ENCODE measurements at places on chromosomes 3 and 15.

- no peak for DNase-seq
Measured at GRCh38 chr3:188299068-188299467, 145.1 kb downstream of the LPP start.

- DNase-seq, result no peak
Measured at GRCh38 chr3:64460141-64460730, 227.6 kb downstream of the ADAMTS9 start.

GRCh38 chr3:43378066-43378935 lies 92.0 kb downstream of the SNRK start:
- DNase-seq, result peak; percentile 59

DNA sequence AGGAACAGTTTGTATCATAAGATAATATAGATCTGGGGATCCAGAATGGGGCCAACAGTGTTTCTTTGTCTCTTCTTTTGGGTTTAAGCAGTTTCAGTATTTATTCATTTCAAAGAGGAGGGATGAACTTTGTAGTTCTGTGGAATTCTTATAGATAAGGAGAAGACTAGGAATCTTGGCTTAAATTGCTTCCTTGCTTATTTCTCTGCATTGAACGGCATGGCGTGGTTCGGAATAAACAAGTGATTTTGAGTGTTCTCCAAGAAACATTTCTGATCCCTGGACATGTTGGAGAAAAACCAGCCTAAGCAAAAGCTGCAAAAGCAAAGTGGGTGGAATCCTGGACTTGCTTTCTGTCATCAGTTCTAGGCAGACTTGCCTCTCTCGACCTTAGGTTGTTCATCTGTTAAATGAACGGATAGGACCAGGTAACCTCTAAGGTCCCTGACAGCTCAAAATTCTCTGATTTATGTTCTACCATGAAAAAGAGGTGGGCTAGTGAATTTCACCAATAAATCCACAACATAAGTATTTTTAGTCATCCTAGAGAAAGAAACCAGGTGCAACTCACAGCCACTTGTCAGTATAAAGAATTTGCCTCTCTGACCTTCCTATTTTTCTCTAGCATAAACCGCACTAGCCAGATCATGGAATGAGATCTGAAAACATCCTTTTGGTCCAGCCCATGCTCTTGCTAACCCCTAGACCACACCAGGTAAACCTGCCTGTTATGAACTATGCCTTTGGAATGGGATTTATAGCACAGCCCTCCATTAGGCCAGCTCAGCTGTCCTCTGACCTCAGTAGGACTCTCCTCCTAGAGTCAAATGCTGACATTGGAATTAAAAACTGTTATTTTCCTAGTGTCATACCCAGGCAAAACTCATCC lies 78.8 kb downstream of the CLDN11 start:
- no peak for DNase-seq

GRCh38 chr15:57667171-57667849 lies 39.2 kb upstream of the POLR2M start:
- DNase-seq, result peak; percentile 84

DNA sequence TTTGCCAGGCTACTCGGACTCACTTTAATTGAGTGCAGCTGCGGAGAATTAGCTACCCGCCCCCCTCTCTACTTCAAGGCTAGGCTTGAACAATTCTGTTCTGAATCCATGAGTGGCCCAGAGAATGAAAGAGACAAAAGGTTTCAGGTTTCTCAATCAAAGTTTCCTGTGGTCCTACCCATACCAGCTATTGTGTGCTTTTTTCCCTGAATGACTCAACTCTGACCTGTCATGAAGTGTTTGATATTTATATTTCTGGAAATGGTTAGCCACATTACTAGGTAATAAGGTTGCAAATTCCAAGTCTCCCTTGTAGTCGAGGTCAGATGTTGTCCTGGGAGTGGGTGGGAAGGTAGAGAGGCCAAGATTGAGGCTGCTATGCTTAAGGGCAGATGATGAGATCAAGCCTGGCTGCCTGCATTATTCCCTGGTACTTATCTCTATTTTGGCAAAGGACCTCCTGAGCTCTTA lies 392.7 kb upstream of the TBL1XR1 start:
- peak; percentile 63 for DNase-seq

- peak; percentile 78 for DNase-seq
Measured at GRCh38 chr3:24119321-24119751, 174.2 kb downstream of the NR1D2 start.

- DNase-seq, result no peak
Measured at GRCh38 chr3:116586285-116586944, 123.2 kb upstream of the TUSC7 start.

DNA sequence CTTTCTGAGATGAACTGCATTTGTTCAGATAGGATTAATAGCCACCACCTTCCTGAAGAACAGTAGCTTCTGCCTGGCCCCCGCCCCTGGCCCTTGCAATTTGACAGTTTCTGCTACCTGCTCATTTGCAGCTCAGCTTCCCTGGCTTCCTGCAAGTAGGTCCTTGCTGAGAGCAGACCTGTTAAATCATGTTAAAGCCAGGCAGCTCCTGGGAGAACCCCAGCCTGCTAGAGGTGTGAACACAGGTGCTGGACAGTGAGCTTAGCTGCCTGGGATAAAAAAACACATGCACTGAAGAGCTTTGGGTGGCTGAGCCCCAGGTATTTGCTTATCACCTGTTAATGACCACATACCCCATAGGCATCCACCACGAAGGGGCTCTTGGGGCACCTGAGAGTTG lies 143.4 kb downstream of the PTPRG start:
- DNase-seq, result no peak

DNA sequence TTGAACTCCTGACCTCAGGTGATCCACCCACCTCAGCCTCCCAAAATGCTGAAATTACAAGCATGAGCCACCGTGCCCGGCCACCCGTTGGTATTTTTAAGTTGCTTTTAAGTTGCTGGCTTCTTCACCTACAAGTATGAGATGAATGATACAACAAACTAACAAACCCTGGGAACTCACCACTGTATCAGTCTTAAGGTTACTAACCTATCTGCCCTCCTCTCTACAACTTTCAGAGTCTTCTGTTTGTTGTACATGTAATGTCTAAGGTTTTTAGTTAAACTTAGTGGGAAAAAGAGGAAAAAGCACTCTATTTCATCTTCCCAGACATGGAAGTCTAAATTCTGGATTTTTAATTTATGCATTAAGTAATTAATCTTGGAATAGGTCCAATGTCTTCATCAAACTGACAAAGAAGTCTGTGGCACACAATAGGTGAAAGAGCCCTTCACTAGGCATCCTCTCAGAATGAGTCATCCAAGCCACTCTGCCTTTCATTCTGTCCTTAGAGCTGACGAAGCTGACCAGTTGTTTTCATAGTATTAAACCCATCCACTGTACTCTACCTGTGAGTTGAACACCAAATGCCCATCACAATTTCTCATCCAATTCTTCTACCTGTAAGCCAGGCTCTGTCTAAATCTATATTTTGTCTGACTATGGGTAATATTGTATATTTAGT lies 936.1 kb downstream of the TUSC7 start:
- peak; percentile 60 for DNase-seq

DNA sequence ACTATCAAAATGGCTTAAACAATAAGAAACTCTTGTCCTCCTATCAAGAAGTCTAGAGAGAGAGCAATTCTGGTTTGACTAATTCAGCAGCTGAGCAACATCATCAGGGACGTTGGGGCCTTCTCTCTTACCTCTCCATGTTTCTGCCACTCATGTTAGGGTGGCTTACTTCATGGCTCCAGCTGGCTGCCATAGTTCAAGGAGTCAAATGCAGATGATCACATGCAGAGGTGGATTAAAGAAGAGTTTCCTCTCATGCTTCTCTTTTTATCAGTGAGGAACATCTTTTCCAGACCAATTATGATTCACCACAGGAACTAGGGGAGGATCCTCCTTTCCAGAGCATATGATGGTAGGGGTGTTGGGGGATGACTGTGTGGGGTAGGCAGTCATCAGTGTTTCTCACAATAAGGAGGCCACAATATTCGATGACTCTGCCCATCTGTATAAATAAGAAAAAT lies 45.5 kb downstream of the NEK11 start:
- peak; percentile 81 for DNase-seq
